ENCODE measurements at places on chromosomes 4 and X.
A peak's percentile ranks its signal among the peaks of the same experiment; 100 is the strongest.

- DNase-seq, result no peak
These were observed 68.7 kb downstream of the SORCS2 start for GRCh38 chr4:7261087-7261486.

DNA sequence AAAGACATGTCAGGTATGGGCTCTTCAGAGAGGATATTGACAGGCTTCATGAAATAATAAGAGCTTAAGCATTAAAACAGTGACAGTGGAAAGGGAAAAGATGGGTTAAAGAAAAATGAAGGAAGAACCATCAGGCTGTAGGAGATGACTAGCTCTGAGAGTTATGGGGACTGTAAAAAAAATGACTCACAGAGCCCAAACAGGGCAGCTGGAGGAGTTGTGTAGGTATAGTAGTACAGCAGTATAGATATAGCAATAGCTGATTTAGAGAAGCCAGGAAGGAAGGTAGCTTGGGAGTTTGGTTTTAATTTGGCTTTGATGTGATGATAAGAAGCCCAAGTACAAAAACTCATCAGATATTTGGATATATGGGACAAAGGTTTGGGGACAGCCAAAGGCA, 66.6 kb downstream of the FREM3 start:
- no peak for DNase-seq

GRCh38 chrX:24982306-24982965, 33.3 kb downstream of the ARX start:
- DNase-seq, result no peak

GRCh38 chr4:15299627-15300026, 128.2 kb upstream of the C1QTNF7 start:
- no peak for DNase-seq

- no peak for DNase-seq
These were observed 51.5 kb downstream of the ALPK1 start for GRCh38 chr4:112348488-112349158.

- DNase-seq, result no peak
These were observed 265.5 kb downstream of the PPP3CA start for GRCh38 chr4:101081695-101082369.

GRCh38 chr4:84317513-84317912, 181.6 kb downstream of the NKX6-1 start:
- no peak for DNase-seq

- DNase-seq, result peak; percentile 50
These were observed 15.4 kb downstream of the HMGB2 start for GRCh38 chr4:173318648-173319211.

GRCh38 chrX:54194982-54195588, 12.0 kb upstream of the FAM120C start:
- DNase-seq, result no peak

GRCh38 chrX:97494756-97495372, 611.2 kb downstream of the RPA4 start:
- peak; percentile 60 for DNase-seq

DNA sequence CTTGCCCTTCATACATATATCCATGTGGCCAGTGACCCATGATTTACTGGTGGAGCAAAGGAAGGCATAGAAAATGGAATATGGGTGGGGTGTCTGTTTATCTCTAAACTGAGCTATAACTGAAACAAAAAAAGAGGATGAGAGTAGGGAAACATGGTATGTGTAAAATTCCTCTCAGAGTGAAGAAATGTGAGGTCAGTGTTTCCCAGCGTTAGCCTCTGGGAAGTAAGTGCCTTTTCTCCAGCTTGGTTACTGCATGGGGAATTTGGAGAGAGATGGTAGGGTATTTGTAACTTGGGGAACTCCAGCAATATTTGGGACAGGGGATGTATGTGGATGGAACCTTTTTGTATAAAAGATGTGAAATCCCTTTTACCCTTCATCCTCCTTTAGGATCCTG, 89.4 kb downstream of the AFF1 start:
- no peak for DNase-seq

- DNase-seq, result no peak
These were observed 7.0 kb upstream of the PTTG2 start for GRCh38 chr4:37953156-37953555.

- no peak for DNase-seq
These were observed 21.5 kb upstream of the LRAT start for GRCh38 chr4:154722262-154722661.

GRCh38 chr4:20565075-20565721, 135.1 kb upstream of the PACRGL start:
- DNase-seq, result no peak

GRCh38 chrX:69501429-69501828, 2.7 kb upstream of the NALF2 start:
- peak; percentile 11 for DNase-seq

- no peak for DNase-seq
These were observed 77.3 kb downstream of the DCAF8L1 start for GRCh38 chrX:27903960-27904359.

DNA sequence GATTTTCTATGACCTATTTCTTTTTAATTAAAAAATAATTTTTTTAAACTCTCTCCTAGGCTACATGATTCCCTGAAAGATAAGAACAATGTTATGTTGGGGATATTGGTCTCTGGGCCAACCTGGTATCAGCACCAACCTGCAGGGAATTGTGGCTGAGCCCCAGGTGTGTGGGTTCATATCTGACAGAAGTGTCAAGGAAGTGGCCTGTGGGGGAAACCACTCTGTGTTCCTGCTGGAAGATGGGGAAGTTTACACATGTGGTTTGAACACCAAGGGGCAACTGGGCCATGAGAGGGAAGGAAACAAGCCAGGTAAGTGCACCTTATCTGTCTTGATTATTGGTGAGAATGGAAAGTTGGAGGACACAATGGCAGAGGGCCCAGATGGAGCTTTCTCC, 13.5 kb downstream of the HERC3 start:
- DNase-seq, result no peak

DNA sequence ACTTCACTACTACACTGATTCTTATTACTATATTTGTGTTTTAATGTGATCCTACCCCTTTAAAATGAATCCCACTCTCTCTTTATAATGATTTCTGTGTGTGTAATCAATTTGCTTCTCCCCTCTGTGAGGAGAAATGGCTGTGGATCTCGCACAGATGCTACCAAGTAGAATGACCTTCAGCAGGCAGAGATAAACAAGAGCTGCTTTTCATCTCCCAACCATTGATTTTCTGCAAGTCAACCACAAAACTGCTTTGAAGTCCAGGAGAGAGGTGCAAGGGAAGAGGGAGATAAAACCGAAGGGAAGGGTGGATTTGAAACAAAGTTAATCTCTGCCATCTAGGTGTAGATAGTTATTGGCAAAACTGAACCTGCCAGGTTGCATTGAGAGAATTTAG, 141.6 kb downstream of the NPNT start:
- DNase-seq, result no peak

DNA sequence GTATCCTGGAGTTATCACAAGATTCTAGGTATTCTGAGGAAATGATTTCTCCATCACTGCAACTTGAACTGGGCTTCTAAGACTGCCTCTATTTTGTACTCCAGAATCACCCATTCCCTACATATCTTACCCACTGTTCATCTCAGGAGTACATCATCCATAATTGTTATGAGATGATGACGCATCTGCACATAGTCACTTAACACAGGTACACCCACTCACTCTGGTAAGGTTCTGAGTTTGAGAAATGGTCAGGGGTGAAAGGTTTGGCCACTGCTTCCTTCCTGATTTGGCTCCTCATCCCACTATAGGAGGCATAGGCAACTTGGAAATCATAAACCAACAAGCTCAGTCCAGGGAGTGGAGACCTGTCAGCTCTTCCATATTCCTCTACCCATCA, 143.9 kb downstream of the GLRA2 start:
- no peak for DNase-seq

Measured in activated CD4-positive, alpha-beta T cell treated with anti-CD3 and anti-CD28 coated beads, Interleukin-10, Interleukin-2, amounts not matched to agents 100 ng/mL and 50 ng/mL, durations not matched to agents 16 hours and 8 hours (primary cell).